ENCODE measurements at places on chromosomes 6 and 20.
A peak's percentile ranks its signal among the peaks of the same experiment; 100 is the strongest.

GRCh38 chr6:72788188-72788587 lies 166.3 kb downstream of the KCNQ5 start:
- DNase-seq: no peak

- DNase-seq: no peak
Observed at GRCh38 chr20:57793421-57793820, 83.6 kb upstream of the PMEPA1 start.

- no peak for DNase-seq
Observed at GRCh38 chr20:53513489-53514298, 79.9 kb downstream of the ZNF217 start.

- DNase-seq: no peak
Observed at GRCh38 chr6:9398071-9398766, 962.9 kb upstream of the SLC35B3 start.

DNA sequence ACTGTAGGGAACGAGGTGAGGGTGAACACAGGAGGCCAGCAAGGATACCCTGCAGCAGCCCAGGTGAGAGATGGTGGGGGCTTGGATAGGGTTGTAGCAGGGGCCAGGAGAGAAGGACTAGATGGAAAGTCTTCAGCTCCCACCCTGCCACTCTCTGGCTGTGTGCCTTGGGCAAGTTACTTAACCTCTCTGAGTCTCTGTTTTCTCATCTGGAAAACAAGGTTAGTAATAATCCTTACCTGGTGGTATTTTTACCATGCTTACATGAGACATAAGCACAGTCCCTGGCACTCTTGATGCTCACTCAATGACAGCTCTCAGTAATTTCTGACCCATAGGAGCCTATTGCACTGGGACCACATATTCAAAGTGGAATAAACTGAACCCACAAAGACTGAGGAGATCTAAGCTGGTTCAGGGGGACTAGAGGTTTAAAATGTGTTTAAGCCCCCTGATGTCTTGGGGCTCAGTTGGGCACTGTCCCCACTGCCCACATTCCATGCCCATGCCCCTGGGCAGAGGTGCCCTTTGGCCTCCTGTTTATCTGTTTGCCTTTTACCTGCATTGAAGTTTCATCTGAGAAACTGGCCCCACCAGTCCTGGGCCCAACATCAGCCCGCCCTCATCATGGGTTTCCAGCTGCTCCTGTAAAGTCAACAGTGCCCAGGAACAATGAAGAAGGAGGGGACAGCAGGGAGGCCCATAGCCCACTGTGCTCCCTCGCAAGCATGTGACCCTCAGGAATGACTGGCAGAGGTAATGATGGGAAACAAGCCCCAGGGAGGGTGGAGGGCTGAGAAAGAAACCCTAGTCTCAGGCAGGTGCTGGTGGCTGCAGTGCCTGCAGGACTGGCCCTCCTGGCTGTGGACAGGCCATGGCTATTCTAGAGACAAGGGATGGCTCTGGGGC lies 104.0 kb downstream of the VEGFA start:
- no peak for DNase-seq

DNA sequence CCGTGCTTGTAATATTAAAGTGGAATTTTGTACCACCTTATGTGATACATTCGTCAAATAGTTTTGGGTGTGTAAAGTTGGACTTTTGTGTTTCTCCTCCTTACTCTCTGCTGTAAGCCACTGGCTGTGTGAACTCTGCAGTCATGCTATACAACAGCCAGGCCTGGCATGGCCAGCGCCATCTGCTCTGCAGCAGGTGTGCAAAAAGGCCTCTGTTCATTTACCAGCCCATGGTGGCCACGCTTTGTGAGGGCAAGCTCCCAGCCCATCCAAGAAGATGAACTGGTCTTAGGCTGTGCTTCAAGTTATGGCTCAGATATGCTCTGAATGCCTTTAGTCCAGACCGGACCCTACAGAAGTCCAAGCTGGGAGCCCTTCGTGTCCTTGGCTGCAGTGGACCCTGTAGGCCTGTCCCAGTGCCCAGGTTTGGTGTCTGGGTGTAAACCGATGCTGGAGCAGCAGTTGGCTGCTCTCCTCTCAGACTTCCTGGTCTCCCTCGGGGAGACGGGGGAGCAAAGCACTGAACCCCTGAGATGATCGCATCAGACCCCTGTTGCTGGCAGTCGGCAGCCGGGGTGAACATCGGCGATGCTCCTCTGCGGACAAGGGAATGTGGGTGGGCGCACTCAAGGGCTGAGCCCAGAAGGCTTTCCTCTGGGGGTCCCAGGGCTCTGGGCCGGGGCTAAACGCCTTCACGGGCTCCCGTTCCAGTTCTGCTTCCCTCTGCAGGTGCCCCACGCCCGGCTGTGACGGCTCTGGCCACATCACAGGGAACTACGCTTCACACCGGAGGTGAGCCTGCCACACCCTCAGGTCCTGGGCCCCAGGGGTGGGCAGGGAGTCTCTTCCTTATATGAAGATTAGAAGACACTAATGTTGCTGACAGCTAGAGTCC lies 28.6 kb upstream of the PCMTD2 start:
- no peak for DNase-seq

DNA sequence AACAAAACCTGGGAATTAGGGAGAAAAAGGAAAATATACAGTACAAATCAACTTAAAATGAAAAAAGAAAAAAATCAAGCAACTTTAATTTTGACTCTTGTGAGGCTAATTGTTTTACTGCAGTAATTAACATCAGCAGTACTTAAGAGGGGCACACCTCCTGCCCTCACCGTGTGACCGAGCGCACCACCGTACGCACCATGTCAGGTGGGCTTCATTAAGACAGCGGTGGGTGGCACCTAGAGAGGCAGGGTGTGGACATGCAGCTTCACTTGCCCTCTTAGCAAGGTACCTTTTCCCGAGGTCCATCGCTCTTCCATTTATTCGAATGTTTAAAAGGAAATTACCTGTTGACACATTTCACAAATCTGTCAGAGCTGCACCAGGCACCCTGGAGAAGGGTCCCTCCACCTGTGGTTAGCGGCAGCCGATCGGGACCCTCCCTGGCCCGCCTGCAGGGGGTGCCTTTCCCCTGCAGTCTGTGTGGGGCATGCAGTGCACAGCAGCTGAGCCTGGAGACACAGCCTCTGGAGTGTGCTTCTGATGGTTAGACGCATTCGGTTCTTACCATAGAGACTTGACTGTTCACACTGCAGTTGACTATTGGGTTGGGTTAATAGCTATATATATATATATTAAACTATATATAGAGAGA lies 184.1 kb downstream of the TMEM242 start:
- DNase-seq: no peak

DNA sequence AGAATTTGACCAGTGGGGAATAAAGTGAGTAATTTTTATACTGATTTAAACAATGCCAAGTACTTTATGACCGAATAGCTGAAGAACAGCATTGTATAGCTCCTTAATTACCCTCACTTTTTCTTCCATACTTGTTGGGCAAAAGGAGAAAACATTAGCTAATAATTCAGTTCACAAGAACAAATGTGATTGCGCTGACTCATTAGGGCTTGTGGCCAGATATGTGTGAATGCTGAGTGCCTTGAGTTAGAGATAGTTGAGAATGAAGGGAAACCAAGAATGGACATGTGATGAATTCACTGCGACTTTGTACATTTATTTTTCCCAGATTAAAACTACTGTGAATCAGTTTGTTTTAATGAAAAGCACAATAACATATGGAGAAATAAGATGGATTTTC lies 669.4 kb downstream of the TFAP2A start:
- DNase-seq: no peak

GRCh38 chr6:37095997-37096396 lies 74.0 kb upstream of the PIM1 start:
- DNase-seq: no peak

DNA sequence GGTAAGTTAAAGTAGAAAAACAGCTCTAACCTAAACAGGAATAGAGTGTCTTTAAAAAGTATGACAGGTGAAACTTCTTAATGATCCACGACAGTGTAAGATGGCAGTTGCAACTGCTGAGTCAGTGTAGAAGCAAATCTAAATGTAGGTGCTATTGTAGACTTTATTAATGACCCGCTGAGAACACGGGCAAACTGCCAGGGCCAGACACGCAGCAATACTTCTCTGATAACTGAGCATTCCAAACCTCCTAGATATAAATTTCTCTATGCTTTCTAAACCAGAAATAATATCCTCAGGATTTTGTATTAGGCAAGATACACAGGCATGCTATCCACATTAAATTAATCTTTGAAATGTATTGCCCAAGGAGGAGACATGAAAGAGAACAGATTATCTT lies 1076.4 kb downstream of the HACE1 start:
- no peak for DNase-seq

GRCh38 chr6:38011937-38012336 lies 192.4 kb downstream of the ZFAND3 start:
- no peak for DNase-seq

GRCh38 chr6:353642-354614 lies 37.6 kb upstream of the IRF4 start:
- DNase-seq: no peak

- DNase-seq: no peak
Observed at GRCh38 chr20:20836836-20837235, 124.4 kb upstream of the RALGAPA2 start.

GRCh38 chr6:81621816-81622395 lies 130.6 kb downstream of the TENT5A start:
- no peak for DNase-seq

DNA sequence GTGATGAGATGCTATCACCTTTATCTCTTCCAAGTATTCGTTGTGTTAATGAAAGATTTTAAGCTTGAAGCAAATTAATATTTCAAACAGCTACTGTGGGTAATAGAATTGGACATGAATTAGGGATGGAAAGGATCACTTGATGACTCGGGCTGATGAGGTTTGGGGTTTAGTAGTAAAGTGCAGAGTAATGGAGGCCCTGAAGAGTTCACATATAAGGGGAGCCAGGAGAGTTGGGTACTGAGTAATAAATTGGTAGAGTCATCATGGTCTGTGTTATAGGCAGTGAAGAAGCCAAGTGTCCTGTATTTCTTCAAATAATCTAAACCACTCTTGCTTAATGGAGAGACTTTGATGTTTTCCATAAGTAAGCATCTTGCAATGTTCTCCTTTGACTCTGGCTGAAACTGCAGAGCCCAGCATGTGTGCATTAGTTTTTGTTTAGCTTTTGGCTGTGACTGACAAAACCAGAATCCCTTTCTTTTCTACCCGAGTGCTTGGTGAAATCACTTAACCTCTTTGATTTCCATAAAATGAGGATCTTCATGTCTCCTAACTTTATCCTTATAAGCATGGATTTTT lies 57.6 kb downstream of the L3MBTL3 start:
- no peak for DNase-seq

DNA sequence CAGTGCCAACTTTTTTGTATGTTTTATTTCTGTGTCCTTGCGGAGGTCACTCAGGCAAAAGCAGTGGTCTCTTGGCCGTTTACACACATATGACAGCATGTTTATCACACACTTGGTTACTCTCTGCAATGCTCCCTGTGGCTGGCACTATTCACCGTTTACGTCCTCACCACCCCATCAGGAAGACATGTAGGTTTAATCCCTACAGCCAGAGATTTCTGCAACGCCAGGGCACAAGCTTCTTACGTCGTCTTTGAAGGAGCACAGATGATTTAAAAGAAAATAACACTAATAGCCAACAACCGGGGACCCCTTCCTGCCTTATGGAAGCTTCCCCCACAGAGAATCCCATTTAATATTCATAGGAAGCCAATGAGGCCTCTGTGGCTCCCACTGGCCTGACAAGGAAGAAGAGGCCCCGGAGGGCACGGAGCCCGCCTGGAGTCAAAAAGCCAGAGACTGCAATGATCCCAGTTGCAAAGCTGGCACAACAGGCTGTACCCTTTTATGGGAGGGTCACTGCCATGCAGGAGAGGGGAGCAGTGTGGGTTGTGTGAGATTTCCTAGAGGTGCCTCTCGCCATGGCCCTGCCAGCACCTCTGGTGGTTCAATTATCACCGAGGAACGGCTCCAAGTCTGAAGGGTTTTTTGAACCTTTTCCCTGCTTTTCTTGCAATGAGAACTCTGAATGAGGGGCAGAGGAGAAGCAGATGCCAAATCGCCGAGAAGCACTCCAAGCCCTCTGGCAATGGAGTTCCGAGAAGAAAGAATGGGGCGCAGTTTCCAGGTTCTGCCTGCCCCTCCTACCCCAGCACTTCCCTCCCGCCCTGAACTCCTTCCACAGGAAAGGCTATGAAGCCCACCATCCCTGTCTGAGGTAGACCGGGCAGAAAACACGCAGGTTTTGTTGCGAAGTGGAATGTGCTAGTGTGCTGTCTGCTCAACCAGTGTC lies 96.2 kb downstream of the THBS2 start:
- no peak for DNase-seq

GRCh38 chr20:23446505-23446904 lies 6.2 kb downstream of the CST11 start:
- DNase-seq: no peak

DNA sequence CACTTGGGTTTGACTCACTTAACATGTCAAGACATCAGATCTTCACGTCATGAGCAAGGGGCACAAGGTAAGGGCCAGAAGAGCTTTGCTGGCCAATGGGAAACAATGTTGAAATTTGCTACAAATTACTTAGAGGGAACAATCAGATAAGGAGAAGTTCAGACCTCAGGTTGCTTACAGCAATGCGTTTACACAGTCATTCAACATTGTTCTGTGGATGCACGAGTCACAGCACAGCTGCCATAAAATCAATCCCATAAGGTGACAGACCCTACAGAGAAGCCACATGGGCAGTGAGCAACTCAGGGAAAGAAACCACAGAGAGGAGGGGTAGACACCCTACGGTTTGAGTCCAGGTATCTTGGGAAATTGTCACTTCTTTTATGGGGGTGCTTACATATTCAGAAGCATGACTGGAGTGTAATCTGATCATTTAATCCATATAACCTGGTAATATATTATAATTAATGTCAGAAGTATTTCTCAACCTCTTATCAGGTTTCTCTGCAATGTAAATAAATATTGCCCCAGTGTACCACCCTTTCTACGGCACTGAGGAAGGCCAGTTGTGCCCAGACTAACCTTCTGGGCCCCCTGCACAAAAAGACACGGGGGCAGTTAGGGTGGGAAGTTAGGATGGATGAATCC lies 2.3 kb upstream of the SLC22A2 start:
- DNase-seq: no peak

DNA sequence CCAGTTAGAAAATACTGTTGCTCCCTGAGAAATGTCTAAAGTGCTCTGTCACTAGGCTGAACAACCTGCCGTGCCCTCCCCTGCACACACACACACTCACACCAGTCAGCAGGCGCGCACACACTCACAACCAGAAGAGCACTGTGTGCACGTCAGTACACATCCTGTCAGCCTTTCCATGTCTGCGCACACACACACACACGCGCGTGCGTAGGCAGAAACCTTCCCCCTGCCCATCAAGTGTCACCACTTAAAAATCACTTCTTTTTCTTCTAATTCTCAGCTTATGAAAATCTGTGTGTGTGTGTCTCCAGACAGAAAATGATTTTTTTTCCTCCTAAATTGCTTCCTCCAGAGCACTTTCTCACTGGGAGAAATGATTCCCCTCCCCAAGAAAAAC lies 100.3 kb downstream of the EDN3 start:
- DNase-seq: peak; percentile 5

GRCh38 chr6:164006459-164006858 lies 591.9 kb downstream of the QKI start:
- DNase-seq: no peak

GRCh38 chr6:154496793-154497517 lies 13.5 kb downstream of the CNKSR3 start:
- no peak for DNase-seq
